Fibroblast of lung (primary cell): ENCODE measurements at places on chromosomes 4 and X.
A peak's percentile ranks its signal among the peaks of the same experiment; 100 is the strongest.

DNA sequence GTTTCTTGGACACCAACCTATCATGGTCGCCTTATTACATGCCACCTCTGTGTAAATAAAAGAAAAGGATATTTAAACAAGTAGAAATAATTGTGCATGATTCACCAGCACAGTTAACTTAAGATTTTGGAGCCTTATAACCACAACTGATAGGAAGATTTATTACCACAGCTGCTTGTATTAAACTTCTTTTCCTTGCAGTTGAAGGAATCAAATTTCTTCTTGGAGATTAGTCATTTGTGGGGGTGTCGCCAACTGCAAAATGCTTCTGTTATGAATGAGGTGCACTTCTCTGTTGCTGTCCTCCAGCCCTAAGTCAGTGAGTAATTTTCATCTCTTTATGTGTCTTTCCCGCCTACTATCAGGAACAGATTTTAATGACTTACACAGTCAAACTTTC lies 73.3 kb downstream of the OR13H1 start:
- peak; percentile 92 for DNase-seq

DNA sequence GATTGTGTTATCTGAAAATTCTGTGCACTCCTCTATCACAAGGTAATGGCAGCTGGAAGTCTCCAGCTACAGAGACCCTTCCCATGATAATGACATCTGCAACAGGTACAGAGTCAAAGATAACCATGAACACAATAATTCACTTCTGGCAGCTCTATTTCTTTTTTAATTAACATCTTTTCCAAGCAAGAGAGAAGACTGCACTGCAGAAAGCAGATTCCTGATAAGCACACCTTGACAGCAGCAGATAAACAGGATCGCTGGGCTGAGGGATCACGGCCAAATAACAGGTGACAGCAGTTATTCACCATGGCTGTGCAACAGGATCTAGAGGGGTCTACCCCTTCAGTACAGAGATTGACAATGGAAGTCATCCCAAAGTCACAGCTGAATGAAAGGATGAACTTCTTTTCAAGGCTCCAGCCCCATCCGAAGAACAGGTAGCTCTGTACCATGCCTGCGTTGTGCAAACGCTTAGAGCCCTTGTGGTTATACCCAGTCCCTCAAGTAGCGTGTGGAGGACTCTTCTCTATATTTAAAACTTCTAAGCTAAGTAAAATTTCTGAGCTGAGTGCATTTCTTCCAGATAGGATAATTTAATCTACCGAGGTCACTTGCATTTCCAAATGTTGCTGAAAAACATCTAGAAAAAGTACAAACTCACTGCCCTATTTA lies 66.7 kb downstream of the DCHS2 start:
- no peak for DNase-seq

DNA sequence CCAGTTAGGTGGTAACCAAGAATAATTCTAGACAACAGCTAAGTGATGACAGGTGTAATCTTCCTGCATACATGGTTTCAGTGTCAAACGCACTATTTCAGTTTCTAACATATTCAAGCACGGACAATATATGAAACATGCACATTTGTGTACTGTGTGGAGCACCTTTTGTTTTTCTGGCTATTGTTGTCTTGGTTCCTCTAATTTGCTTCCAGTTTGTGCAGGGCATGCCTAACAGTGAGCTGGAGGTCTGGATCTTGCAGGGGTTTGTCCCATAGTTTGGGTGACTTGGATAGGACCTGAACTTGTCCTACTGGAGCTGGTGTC lies 70.5 kb upstream of the TBC1D9 start:
- no peak for DNase-seq

DNA sequence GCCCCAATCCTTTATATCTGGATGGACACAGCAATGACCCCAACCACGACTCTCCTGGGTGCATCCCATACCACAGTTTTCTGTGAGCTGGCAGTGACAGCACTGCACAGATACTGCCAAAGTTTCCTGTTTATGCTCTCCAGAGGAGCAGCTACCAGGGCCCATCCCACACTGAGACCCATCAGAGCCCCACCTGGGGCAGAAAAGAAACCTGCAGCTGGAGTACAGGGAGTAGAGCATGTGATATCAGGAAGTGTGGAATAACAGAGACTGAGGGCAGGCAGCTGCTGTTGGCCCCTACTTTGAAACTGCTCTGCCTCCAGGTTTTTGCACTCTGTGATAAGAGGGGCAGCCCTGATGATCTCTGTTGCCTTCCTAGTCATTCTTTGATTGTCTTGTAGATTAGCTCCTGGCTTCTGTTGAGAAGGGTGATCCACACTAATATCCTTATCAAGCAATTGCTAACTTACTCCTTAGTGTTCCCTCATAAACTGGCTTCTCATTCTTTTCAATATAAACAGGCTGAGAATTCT lies 526.3 kb upstream of the TECRL start:
- DNase-seq = no peak

- DNase-seq = no peak
Measured at GRCh38 chr4:180281724-180282123, 1961.5 kb upstream of the TENM3 start.

- DNase-seq = no peak
Measured at GRCh38 chr4:13992975-13993520, 365.5 kb upstream of the BOD1L1 start.

DNA sequence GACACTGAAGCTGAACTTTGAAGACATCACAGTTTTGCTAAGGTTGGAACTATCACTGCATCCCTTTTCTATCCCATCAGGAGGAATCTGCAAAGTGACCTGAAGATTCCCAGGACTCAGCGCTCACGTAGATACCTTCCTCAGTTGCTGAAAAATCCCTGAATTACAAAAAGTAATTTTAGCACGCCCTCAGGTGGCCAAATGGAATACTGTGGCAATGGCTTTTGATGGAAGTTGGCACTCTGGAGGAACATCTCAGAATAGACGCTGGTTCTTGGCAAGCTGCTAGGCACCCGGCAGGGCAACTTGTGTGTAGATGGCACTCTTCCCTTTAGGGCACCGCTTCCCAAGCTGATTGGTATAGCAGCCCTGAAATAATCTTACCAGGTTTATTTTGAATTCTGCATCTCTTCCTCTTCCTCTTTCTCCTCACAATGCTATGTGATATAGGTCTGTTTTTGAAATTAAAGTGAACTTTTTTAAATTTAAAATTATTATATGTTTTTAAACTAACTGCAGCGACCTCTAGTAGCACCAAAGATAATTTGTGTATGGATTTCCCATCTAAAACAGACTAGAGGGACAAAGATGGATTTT lies 16.3 kb upstream of the ESX1 start:
- peak; percentile 41 for DNase-seq

DNA sequence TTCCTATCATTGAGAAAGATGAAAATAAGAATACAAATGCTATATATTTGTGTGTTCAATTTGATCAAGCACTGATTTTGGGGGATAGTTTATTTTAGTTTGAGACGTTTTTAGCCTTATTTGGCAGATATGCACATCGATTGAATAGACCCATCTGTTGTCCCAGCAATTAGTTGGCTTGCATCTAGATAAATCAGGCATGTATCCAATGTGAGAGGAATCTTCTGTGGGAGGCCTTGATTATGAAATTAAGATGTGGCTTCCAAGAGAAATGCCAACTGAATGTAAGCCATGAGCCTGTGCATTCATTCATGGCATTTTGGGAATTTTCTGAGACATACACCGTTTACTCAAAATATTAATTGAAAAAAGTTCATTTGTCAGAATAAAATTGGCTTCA lies 623.1 kb downstream of the TECRL start:
- DNase-seq = no peak

GRCh38 chrX:46637938-46638337 lies 64.4 kb downstream of the CHST7 start:
- DNase-seq = peak; percentile 38

DNA sequence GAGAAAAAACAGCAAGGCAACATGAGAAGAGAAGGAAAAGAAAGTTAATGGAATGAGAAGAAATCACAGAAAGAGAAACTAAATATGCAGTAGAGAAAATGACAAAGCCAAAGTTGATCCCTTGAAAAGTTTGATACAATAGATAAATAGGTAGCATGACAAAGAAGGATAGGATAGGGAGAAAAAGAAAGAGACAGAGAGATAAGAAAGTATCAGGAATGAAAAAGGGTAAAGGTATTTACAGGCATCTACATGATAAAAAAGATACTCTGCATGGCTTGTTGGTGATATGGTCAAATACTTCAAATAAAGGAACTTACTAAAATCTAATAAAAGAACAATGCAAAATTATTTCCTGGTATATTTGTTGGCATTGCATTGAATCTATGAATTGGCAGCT lies 185.5 kb upstream of the TECRL start:
- DNase-seq = no peak

- DNase-seq = no peak
Measured at GRCh38 chrX:24026432-24026831, 554 bp downstream of the KLHL15 start.

- no peak for DNase-seq
Measured at GRCh38 chrX:2578864-2579263, 78.1 kb upstream of the DHRSX start.

DNA sequence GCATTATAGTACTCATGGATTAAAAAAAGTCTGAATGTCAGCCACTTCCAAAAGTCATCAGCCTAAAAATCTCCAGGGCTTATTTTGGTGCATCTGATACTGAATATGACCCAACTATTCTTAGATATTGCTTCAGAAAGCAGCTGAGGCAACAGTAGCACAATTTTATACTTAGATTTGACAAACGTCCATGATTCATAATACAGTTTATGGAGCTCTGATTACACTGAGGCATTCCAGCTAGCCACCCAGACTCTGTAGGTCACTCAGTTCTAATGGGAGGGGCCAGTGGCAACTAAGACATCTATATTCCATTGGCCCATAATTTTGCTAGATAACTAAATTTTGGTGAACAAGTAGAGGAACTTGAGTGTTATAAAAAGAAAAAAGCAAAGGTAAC lies 10.3 kb downstream of the SPATA4 start:
- peak; percentile 97 for DNase-seq

GRCh38 chr4:118836301-118837120 lies 585 bp upstream of the SEC24D start:
- DNase-seq = peak; percentile 75

GRCh38 chr4:1337376-1337831 lies 9.6 kb upstream of the UVSSA start:
- no peak for DNase-seq

- peak; percentile 39 for DNase-seq
Measured at GRCh38 chr4:70715097-70715496, 6.7 kb upstream of the RUFY3 start.

GRCh38 chr4:138861135-138861534 lies 154.4 kb upstream of the NOCT start:
- DNase-seq = peak; percentile 80

DNA sequence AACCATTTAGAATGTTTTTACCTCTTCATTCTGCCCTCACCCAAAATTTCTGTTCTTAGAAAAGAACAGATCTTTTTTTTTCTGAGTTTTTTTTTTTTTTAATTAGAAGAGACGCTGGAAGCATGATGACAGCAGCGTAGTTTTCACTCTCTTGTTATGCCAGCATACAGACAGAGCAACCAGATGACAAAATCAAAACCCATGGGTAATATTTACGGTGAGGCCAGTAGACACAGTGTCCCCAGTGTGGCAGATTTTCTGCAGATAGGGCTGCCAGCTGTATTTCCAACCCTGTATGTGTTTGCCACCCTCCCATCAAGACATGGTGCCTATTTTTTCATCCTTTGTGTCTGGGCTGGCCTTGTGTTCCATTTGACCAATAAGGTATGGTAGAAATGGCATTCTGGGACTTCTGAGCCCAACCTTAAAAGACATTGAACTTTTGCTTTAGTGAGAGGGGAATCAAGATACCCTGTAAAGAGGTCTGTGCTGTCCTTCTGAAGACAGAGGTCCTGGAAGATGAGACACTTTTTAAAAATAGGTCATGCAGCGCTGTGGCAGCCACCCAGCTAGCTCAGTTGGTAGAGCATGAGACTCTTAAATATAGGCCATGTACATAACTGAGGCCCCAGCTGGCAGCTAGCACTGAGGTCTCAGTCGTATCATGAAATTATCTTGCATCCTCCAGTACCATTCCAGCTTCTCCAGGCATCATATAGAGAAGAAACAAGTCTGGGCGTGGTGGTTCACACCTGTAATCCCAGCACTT lies 6.7 kb upstream of the ZNF41 start:
- DNase-seq = no peak

GRCh38 chr4:145496292-145496691 lies 14.6 kb downstream of the SMAD1 start:
- peak; percentile 27 for DNase-seq

- no peak for DNase-seq
Measured at GRCh38 chr4:6750286-6751221, 32.0 kb upstream of the KIAA0232 start.

DNA sequence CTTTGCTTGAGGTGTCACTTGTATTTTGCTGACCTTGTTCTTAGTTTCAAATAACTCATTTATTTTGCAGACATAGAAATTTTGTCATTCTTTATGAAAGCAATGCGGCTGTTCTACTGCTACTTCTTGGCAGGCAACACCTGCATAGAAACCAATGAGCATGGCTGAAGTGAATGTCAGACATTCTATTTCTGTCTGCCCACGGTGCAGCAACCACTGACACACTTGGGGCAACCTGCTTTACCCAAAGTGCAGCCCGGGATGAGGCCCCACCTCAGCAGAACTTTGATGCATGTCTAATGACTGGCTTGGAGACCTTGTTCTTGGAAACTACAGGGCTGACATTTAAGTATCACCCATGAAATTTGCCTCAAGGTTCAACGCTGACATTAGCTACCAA lies 93.6 kb downstream of the RBM47 start:
- no peak for DNase-seq

DNA sequence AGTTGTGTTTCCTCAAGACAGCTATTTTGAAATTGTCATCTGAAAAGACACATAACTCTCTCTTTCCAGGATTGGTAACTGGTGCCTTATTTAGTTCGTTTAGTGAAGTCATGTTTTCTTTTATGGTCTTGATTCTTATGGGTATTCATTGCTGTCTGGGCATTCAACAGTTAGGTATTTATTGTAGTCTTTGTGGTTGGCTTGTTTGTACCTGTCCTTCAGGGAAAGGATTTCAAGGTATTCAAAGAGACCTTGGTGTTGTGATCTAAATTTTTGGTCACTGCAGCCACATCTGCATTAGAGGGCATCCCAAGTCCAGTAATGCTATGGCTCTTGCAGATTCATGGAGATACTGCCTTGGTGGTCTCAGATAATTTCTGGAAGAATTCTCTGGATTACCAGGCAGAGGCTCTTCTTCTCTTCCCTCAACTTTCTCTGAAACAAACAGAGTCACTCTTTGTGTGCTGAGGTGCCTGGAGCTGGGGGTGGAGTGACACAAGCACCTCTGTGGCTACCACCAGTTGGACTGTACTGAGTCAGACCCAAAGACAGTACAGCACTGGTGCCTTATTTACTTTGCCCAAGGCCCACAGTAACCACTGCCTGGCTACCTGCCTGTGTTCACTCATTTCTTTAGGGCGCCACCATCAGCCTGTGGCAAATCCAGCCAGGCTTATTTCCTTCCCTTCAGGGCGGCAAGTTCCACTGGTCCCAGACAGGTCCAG lies 620.4 kb downstream of the KCNIP4 start:
- no peak for DNase-seq

DNA sequence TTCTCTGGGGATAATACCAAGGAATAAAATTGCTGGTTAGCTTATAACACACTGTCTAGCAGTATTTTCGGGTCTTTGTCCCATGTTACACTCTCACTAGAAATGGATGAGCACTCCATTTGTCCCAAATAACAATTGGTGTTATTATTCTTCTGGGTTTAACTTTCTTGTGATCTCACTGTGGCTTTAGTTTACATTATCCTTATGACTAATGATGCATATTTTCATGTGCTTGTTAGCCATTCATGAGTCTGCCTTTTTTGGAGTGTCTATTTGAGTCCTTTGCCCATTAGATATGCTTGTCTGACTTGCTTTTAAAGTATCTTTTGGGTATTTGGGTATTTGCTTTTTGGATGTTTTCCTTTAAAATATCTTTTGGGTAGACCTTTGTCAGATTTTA lies 372.9 kb upstream of the TENM3 start:
- DNase-seq = peak; percentile 64

- DNase-seq = peak; percentile 54
Measured at GRCh38 chr4:153420361-153420760, 45.8 kb upstream of the TMEM131L start.
